ENCODE measurements at places on chromosomes 3 and 15.

- no peak for DNase-seq
Measured at GRCh38 chr3:24242012-24242698, 252.5 kb downstream of the THRB start.

GRCh38 chr3:183991403-183991802 is 26.3 kb downstream of the ABCC5 start:
- DNase-seq, result no peak

GRCh38 chr3:174413062-174413912 is 445.8 kb upstream of the NAALADL2 start:
- DNase-seq, result no peak

DNA sequence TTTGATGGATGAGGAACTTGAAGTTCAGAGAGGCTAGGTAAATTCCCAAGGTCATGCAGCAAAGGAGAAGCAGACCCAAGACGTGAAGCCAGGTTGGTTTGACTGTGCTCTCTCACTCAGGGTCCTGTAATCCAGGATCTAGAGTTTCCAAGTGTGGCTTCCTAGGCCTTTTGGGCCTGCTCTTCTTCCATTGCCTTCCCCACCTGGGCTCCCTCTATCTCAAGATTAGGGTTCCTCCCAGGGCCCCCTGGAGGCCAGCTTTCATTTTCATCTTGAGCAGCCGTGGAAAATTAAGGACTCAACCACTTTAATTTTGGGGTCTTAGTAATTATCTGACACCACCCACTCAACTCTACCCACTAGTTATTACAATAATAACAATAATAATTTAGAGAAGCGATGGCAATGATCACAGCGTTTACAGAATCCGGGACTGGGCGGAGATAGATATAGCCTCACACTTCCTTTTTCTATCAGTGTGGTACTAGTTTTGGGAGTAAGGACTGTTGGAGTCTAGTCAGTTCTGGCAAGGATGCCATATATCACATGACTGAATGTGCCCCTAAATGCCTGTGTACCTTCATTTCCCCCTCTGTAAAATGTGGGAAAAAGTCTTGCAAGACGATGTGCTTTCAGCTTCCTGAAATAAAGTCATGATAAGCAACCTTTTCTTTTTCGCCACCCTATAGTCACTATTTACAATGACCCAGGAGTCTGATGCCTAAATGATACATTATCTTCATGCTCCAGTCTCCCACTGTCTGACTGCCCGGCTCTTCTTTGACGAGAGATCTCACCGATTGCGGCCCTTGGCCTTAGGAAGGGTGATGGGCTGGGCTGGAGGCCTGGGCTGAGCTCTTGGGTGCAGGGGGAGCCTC is 30.2 kb upstream of the MAGEF1 start:
- DNase-seq, result no peak

DNA sequence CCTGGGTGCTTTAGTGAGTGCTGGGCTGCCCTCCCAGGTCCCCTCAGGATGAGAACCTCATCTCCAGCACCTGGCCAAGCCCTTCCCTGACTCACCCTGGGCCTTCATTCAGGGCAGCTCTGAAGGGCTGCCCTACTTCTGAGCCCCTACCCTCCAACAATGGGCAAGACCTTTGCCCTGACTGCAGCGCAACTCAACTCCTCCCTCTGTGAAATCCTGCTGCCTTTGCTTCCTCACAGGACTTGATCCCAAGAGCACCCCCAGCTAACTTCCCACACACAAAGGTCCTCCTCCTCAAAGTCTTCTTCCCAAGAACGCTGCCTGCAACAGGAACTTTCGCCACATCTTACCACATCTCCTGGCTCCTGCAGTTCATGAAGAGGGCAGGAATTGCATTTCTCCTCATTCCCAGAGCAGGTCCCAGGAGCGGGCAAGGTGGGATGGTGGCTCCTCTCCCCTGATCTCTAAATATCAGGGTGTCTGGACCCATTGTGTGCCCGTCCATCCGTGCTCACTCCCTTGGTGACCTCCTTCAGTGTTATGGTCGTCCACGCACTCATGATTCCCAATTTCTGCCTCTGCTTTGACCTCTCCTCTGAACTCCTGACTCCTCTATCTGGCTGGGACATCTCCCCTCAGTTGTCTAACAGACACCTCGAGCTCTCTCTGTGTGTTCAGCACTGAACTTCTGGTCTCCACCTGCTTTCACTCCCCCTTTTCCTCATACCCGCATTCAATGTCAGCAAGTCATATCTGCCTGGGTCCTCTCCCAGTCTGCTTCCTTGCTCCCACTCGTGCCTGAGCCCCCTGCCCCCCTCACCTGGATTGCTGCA is 4.5 kb upstream of the SSUH2 start:
- DNase-seq, result no peak

GRCh38 chr3:23900744-23901143 is 16.0 kb downstream of the NKIRAS1 start:
- DNase-seq, result no peak

- DNase-seq, result no peak
Measured at GRCh38 chr15:32716216-32716914, 1.4 kb upstream of the GREM1 start.

DNA sequence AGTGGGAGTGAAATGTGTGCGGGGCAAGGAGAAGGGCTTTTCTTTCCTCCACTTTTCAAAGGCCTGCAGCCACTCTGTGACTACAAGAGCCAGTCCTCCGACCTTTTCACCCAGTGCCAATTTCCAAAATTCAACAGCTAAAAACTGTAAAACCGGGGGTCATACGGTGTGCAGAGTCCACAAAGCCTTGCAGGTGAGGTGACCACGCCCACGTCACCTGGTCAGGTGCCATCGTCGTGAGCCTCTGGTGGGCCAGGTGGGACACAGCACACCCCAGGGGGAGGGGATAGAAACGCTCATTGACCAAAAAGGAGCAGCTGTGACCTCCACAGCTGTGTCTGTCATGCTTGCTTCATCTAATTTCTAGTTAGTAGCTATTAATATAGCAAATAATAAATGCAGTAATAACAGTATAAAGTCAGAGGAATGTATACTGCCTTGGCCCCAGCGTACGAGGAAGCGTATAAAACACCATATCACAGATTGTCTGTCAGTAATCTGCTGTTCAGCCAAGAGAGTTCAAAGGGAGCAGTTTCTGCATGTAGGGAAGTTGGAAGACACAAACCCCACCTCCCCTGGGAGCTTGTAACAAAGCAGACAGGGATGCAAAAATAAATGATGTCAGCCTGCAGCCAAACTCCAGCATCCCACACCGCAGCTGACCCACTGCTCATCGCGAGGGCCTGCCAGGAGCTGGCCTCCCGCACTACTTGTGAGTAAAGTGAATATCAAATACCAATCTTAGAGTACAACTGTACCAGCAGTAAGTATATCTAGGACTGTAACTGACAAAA is 86.7 kb downstream of the VGLL4 start:
- peak; percentile 89 for DNase-seq

- DNase-seq, result no peak
Measured at GRCh38 chr3:149850787-149851584, 38.0 kb downstream of the RNF13 start.

DNA sequence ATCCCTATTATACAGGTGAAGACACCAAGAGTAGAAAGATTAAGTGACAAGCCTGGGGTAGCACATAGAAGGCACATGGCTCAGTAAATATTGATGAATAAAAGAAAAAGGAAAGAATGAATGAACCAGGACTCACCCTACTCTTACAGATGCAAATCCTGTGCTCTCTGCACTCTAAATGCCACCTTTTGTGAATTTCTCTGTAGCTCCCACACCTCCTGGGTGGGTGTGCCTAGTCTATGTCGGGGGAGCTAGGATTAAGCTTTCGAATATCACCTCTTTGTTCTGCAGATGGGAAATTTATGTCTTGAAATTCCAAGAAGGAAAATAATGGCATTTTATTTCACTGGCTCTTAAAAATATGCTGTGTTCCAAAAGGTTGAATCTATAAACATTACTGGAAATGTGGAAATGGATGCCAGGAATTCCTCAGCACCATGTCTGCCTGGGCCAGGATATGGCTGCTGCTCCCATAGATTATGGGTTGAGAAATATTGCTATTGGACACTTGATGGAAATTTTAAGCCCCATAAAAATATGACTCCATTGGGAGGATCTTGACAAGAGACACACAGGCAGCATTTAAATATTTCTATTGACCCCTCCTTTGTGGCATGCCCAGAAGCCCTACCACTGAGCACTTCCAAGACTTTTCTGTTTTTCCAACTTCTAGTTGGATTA is 43.3 kb downstream of the CCNB2 start:
- no peak for DNase-seq

GRCh38 chr15:46365572-46365971 is 730.7 kb downstream of the SQOR start:
- no peak for DNase-seq

- no peak for DNase-seq
Measured at GRCh38 chr15:95324656-95325055, 1005.8 kb upstream of the NR2F2 start.

- DNase-seq, result peak; percentile 84
Measured at GRCh38 chr15:100125401-100126191, 216.2 kb downstream of the ADAMTS17 start.

GRCh38 chr3:12856626-12857025 is 15.3 kb upstream of the RPL32 start:
- no peak for DNase-seq

GRCh38 chr15:70910958-70911357 is 18.3 kb downstream of the LRRC49 start:
- DNase-seq, result no peak

DNA sequence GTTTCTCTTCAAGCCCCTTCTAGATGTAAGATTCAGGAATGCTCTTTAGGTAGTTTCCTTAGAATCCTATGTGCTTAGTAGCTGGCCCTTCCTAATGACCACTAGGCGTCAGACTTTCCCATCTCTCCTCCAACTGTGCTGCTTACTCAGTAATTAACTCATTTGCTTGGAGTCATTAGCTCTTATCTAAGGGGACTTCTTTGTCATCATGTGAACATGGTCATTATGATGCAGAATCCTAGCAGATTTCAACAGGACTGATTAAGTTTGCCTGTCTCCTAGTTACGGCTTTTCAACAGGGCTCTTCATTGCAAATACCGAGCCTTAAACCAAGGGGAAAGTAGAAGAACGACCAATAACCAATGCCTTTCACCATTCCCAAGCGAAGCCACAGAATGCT is 46.4 kb downstream of the GJD2 start:
- no peak for DNase-seq

GRCh38 chr15:75712668-75713337 is at the start of gene CSPG4:
CSPG4 (minus strand) TSS chr15:75712848; CDS start chr15:75712755, 93 bp downstream.
- no peak for DNase-seq

GRCh38 chr3:41301548-41301947 is 102.2 kb downstream of the CTNNB1 start:
- no peak for DNase-seq

- no peak for DNase-seq
Measured at GRCh38 chr15:37094915-37095711, 5.2 kb downstream of the MEIS2 start.

- no peak for DNase-seq
Measured at GRCh38 chr15:62950462-62950931, 92.0 kb upstream of the TPM1 start.

- no peak for DNase-seq
Measured at GRCh38 chr15:48433226-48433886, 102.1 kb downstream of the DUT start.

DNA sequence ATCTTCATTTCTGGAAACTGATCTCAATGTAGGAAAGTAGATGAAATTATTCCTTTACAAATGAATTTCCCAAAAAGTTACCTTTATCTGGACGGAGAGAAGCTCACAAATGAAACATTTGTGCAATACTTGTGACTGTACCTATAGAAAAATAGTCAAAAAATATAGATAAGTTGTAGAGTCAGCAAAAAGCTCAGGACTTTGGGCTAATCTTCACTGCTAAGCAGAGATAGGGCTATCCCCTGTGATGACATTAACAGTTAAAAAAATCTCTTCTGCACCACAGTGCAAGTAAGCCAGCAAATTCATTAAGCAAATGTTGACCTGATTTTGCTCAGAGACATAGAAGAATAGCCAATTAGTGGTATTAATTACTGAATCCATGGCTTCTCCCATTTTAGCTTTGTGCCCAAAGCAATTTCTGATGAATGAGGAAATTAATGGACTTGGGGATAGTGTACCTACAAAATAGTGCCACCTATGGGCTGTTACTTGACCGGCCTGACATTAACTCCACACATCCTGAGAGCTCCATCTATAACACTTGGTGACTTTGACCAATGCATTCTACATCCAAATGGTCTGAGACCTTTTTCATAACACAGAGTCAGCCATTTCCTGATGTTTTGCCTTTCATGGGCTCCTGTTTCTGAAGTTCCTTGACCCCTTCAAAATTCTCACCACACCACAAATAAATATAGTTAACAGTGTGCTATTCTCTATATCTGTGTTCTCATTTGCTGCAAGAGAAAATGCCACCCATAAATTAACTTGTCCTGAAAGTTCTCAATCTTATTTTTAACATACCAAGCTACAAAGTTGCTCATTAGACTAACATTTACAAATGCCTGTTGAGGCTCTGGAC is 105.0 kb downstream of the SSR3 start:
- DNase-seq, result no peak

GRCh38 chr15:70084461-70084860 is 13.3 kb downstream of the TLE3 start:
- DNase-seq, result no peak

- DNase-seq, result no peak
Measured at GRCh38 chr3:183800243-183800863, 25.0 kb downstream of the MAP6D1 start.

DNA sequence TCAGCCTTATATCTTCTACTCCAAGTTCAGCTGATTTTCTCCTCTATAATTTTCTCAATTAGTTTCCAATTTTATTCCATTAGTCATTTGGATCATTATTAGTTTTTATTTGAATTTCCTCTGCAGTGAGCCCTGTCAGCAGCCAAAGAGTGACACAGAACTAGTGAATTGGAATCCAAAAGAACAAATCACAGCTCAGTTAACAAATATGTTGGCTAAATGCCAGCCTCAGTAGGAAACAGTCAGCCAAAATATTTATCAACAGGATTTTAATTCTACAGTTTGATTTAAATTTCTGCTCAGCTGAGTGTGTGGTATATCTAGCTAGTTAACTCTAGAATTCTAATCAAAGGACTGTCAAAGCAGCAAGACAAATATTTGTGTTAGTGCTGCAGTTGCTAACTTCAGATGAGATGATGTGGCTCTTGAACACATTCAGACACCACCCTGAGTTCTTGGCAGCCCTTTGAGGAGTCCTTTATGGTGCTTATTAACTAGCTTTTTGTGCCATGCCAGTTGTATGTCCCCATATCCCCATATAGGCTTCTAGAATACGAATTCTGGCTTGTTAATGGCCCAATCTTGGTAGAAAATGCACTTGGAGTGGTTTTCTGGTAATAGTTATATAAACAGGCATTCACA is 194.5 kb downstream of the CPNE4 start:
- DNase-seq, result no peak

DNA sequence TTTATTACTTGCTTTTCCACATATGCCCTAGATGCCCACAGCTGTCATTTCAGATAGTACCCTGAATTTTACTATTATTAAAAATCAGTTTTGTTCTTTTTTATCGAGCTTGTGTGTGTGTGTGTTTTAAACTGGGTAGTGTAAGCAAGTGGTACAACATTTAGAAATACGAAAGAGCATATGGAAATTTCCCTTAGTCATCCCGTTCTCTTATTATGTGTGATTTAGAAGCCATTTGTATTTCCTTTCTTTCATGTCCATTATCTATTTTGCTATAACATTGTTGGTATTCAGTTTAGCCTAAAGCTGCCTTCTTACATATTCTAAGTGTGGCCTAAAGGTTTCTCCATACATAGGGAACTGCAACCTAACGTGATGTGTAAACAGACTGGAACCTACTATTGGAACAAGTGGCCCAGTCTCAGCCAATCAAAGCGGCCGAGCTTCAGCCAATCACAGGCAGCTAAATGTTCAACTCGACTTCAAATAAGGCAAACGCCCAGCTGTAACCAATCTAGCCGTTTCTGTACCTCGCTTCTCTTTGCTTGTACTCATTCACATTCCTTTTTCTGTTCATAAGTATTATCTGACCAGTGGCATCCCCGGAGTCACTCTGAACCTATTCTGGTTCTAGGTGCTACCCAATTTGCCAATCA is 14.7 kb upstream of the SYN2 start:
- DNase-seq, result no peak

Measured in forelimb muscle (tissue), 1 donor.